ENCODE measurements at places on chromosomes 1 and 21.

- no peak for DNase-seq
These were observed 16.6 kb upstream of the RNF19B start for GRCh38 chr1:32981003-32981901.

DNA sequence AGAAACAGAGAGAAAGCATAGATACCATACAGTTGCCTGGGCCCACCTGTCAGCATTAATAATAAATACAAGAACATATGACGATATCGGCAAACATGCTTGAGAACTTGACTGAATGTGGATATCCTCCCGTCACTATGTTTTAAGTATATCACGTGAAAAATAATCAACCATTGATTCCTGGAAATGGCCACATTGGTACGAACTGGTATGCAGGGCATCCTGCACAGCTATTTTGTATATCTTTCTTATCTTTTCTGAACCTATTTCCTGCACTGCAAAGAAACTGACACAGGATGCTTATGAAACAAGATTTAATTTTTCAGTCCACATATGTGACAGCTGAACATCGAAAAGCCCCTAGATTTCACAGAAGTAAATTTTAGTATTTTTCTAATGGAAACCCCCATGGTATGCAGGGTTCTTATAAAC, 22.8 kb upstream of the RGS1 start:
- DNase-seq: no peak

DNA sequence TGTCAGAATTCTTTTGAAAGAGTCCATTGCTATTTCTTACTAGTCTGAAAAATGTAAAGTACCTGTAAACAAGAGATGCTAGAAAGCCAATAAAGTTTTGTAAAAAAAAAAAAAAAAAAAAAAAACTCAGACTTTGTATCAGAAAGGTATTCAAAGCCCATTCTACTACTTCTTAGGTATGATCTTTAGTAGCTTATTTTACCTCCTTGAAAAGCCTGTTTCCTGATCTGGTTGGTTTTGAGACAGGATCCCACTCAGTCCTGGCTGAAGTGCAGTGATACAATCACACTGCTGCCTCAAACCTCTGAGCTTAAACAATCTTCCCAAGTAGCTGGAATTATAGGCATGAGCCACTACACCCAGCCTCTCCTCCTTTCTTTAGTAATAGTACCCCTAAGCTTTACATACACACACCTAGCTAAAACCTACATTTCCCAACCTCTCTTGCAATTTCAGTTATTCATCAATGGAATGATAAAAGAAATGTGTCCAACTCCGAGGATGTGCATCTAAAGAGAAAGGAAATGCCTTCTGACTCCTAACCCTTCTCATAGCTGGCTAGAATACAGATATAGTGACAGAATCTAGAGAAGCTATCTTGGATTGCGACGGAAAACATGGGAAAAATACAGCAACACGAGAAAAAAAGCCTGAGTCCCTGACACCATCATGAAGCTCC, 30.6 kb downstream of the EPS15 start:
- no peak for DNase-seq

GRCh38 chr1:27275696-27276095, 41.3 kb downstream of the WDTC1 start:
- DNase-seq: no peak

DNA sequence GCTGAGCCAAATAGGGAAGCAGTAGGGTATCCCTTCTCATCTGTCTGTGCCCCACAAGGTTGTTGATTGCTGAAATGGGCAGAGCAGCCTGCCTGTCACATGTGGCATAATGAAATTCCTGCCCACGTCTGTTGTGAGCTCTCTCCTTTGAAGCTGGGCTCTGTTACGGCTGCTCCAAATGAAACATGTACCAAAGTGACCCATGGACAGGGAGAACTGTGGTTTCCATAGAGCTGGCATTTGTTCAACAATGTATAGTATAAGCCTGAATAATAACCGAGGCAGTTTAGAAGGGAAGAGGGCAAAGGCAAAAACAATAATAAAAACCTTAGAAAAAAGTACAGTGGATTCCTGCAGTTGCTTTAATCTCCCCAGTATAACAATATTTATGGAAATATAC, 149.7 kb downstream of the LYPLAL1 start:
- DNase-seq: no peak

GRCh38 chr1:89064632-89065031, 376 bp downstream of the GBP1 start:
- DNase-seq: peak; percentile 7

- peak; percentile 90 for DNase-seq
These were observed 791 bp upstream of the PIK3R3 start for GRCh38 chr1:46133181-46133658.

DNA sequence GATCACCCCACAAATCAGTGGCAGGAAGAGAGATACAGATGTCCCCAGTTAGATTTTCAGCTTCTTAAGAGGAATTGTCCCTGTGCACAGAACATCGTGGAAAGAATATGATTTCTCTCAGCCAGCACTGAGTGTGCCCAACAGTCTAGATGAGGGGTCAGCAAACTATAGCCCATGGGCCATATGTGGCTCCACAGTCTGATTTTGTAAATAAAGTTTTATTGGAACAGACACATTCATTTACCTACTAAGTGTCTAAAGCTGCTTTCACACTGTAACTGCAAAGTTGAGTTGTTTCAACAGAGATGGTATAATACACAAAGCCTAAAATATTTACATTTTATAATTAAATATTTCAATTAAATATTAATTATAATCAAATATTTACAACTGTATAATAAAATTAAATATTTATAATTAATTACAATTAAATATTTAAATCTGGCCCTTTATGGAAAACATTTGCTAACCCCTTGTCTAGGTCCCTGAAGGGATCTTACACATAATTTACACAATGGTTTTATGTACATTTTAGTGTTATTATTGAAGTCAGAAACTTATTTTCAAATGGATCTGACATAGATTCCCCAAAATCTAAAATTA, 407.6 kb downstream of the PTPRU start:
- no peak for DNase-seq

DNA sequence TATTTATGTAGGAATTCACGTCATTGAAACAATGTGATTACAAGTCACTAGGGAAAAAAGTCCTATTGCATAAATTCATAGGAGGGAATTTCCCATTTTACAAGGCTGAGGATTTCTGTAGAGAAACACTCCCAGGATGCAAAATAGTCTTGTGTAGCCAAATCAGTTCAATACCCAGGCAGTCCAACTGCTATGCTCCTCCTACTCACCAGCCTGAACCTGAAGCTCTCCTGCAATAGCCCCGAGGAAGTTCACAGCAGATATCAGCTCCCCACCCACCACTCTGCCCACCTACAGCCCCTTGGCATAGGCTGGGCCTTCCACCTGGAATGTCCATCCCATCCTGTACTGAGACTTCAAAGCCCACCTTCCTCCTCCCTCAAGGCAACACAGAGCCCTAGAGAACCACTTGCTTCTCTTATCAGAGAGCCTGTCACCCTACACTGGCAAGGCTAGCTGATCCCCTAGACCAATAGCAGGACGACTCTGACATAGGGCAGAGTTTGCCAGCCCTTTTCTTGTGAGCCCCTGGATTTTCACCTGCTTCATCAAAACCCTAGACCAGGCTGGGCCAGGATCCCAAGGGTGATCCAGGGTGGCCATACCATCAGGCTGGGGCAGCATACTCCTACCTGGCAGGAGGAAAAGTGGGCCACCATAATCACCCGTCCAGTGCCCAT, 1.5 kb downstream of the LSS start:
- peak; percentile 17 for DNase-seq

DNA sequence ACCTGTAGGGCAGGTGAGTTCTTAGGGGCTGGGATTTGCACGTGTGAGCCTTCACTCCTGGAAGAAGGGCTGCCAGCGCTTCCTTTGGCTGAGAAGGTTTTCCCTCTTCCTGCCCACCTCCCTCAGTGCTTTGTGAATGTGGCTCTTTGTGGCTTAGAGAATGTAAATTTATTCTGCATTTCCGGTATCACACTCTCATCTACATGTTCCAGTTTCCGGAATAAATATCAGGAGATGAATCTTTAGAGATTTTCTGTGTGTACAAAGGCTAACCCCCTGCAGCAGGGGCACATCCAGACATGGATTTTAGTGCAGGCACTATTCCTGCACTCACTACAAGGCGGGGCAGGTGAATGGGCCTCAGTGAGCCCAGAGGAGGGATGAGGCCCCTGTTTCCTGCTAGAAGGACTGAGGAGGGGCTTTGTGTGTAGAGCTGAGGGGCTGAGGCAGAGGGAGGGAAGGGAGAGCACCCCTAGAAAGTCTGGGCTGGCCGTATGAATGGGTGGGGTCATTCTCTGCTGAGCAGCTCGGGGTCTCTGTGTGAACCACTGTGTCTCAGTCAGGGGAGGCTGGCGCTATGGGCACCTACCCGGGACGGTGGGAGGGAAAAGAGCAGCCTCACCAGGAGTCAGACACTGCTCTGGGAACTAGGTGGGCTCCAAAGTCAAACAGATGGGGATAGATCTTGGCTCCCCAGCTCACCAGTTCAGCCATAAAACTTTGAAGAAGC, 207.5 kb downstream of the MATN1 start:
- no peak for DNase-seq

GRCh38 chr1:235239851-235240250, 78.8 kb upstream of the RBM34 start:
- no peak for DNase-seq

DNA sequence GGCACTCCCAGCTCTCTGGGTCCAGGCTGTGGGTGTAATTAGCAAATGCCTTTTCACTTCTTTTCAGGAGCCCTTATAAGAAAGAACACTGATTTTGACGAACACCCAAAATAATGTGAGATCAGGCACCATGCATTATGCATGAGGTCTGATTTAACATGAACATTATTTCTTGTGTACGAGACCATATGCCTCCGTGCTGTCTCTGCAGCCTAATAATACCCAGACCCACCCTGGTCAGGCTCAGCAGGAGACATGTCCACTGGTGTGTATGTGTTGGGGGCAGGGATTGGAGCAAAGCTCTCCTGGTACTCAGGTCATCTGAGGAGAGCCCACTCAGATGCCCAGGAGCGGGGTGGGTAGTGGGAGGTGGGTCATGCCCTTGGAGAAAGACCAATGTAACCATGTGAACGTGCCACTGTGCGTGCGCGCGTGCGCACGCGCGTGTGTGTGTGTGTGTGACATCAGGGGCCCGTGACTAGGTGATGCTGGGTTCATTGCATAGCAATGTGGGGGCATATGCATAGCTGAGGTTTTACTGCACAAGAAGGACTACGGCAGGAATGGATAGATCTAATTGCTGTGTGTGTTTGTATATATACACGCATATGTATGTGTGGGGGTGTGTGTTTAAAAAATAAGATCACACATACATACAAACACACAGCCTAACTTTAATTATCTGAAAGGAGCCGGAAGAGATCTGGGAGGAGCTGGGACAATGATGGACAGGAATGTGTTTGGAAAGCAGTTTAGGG, 7.1 kb downstream of the POU3F1 start:
- DNase-seq: no peak

DNA sequence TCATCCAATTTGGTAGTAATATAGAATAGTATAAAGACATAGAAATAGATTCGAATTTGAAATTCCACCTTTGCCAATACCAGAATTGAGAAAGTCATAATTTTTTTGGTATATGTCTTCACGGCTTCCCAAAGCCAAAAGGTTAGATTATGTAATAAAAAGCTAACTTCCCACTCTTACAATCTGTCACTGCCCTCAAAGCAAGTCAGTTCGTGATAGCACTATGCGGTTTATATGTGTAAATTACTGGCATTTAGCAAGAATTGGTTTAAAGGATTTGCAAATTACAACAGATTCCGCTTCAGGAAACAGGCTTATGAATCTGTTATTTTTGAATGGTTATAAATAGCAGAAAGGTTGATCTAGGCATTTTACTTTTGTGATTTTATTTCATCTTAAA, 679.4 kb upstream of the ADGRL2 start:
- DNase-seq: no peak

- DNase-seq: no peak
These were observed 38.9 kb downstream of the YY1AP1 start for GRCh38 chr1:155649676-155650075.

DNA sequence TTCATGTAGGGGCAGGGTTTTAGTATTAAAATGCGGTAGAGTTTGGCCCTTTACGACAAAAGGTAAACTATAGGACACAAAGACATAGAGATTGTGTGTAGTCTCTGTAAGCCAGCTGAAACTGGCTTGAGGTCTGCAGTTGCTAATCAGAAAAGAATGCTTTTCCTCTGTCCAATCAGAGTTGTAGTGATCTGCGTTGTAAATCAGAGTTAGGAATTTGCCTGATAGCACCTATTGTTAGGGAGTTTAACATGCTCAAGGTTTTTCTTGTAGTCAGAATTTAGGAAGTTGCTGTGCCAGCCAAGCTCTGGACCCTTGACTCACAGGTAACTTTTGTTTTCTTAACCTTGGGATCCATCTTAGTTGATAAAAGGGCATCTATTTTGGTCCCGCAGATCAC, 61.2 kb upstream of the VTCN1 start:
- DNase-seq: no peak

DNA sequence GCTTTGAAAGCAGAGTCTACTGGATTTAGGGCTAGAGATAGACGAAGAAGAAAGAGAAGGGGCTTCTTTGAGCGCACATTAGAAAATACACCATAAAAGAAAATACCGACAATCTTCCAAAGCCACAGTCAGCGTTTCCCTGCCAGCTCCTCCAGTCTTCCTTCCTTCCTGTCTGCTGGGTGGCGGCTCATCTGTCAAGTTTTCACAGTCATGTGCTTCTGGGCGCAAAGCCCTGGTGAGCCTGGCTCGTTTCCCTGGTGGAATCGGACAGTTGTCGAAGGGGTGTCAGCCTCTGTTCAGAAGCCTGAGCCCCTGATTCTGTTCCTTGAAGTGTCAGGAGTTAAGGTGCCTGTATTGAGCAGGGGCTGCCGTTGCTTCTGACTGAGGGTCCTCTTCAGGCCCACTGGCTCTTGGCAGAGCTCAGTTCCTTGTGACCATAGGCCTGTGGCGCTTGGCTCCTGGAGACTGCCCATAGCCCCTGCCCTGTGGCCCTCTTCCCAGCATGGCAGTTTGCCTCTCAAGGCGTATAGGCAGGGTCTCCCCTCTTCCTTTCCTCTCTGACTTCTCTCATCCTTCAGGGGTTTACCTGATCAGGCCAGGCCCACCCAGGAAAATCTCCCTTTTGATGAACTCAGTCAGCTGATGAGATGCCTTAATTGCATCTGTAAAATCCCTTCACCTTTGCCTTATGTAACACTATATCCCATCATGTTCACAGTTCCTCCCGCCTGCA, 58.6 kb downstream of the ADARB1 start:
- no peak for DNase-seq

DNA sequence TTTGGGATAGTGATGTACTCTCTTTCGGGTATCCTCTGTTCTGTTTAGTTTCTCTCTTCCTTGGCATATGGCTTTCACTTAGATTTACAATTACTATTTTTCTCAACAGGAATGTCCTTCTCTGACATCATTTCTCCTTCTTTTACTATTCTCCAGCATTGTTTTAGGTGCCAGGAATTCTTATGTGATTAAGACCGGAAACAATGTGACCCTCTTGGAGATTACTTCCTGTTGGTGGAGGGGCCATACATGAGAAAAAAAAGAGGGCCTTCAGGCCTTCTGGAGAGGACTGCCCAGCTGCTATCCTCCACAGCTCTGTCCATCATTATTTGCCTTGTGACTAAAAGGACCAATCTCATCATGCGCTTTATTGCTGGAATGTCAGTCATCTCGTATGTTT, 50.4 kb upstream of the ADAMTS5 start:
- no peak for DNase-seq

- DNase-seq: no peak
These were observed 63.3 kb downstream of the LRRC40 start for GRCh38 chr1:70142075-70142474.

Measured in NCI-H524 (cell line).